ENCODE measurements at places on chromosomes 11 and 22.
A peak's percentile ranks its signal among the peaks of the same experiment; 100 is the strongest.

- DNase-seq: no peak
Measured at GRCh38 chr11:32396991-32397390, 38.3 kb downstream of the WT1 start.

DNA sequence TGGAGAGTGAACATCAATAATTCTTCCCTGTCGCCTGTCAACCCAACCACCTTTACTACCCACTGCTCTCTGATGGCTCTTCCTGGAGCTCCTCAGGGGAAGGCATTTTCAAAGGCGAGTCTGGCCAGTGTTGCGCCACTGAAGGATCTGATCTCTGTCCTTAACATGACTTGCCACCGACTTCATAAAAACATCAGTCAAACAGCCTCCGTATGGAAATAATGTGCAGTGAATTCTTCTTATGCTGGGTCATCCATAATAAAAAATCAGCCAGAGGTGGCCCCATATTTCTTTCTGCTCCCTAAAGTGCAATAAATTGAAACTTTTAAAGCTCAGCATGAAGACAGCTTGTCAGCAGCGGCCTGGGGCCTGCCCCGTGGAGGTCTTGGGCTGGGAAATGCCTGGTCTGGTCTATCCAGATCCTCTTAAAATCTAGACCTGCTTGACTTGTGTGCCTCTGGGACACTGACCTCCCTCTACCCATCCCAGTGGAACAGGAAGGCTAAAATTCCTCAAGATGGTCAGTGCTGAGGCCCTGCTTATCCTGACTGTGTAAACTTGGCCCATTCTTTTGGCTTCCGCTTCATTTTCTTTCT, 199.5 kb downstream of the MYO18B start:
- DNase-seq: no peak

- DNase-seq: no peak
Measured at GRCh38 chr22:36702842-36703215, 723 bp downstream of the CACNG2 start.

- DNase-seq: no peak
Measured at GRCh38 chr11:79232346-79232745, 208.5 kb downstream of the TENM4 start.

DNA sequence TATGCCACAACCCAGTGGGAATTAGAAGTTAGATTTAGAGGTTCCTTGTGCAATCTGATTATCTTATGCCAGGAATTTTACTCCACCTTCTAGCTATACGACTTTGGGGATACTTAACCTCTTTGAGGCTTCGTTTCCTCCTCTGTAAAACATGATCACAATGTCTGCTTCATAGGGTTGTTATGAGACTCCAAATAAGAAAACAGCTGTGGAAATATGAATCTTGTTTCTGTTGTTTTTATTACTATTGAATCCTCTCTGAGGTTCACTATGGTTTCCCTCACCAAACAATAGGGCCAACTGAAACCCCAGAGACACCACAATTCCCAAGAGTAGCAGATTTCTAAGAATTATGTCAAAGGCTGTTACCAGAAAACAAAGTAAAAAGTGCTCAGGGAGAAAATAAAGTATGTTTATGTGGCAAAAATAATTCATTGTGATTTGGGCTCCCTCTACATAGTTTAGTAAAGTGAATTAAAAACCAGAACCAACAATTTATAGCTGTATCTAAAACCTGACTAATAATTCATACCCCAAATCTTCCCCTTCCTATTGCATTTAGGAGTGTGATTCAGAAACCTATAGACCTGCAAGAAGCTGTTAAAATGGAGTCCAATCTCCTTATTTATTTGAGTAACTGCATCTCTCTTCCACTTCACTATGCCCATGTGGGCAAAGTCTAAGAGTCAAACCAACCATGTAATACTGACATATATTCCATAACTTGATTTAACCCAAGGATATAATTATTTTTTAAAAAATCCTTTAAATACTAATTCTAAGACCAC, 38.4 kb downstream of the AMBRA1 start:
- DNase-seq: no peak

GRCh38 chr22:29469755-29470154, 10.3 kb upstream of the NEFH start:
- DNase-seq: no peak

GRCh38 chr22:43044290-43044712, 29.4 kb upstream of the PACSIN2 start:
- no peak for DNase-seq

DNA sequence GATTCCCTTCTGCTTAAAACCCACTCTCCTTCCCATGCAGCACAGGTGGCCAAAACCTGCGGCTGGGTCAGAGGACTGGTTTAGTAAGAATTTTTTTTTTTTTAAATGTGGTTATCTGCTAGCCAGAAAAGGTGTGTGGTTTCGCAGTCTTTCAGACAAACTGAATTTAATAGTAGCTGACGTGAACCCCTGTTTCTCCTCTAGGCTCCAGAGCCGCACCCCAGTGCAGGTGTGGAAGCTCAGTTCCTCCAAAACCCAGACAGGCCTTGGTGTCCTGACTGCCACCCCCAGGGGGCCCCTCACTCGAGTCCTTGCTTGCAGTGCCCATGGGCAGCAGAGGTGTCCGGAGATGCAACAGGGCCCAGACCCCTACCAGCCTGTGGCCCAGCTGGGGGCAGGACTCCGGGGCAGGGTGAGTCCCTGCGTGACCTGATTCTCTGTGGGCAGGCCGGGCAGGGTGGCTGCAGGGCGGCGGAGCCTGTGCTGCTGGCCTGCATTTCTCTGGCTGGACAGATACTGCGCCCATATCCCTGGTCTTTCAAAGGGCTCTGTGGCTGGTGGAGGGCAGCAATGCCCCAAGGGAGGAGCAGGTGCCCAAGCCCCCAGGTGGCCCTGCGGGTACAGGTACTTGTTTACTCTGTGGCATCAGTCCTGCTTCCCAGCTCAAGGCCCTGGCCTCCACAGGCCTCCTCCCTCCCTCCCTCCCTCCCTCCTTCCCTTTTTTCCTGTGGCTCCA, 15.2 kb downstream of the KCNQ1 start:
- no peak for DNase-seq

DNA sequence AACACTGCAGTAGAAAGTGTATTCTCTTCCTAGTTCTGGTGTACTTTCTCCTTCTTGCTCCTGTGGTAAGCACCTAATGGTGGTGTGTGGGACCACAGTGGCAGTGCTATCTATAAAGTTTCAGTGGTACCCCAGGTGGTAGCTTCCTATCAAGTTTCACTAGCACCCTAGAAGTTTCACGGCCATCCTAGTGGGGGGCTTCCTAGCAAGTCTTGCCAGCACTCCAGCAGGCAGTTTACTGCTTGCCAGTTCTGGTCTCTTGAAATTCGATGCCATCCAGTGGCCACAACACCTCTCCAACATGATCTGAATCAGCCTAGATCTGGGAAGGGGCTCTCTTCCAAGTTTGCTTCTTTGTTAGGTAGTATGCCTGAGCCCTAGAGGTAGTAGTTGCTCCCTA, 229.6 kb downstream of the SWAP70 start:
- no peak for DNase-seq

DNA sequence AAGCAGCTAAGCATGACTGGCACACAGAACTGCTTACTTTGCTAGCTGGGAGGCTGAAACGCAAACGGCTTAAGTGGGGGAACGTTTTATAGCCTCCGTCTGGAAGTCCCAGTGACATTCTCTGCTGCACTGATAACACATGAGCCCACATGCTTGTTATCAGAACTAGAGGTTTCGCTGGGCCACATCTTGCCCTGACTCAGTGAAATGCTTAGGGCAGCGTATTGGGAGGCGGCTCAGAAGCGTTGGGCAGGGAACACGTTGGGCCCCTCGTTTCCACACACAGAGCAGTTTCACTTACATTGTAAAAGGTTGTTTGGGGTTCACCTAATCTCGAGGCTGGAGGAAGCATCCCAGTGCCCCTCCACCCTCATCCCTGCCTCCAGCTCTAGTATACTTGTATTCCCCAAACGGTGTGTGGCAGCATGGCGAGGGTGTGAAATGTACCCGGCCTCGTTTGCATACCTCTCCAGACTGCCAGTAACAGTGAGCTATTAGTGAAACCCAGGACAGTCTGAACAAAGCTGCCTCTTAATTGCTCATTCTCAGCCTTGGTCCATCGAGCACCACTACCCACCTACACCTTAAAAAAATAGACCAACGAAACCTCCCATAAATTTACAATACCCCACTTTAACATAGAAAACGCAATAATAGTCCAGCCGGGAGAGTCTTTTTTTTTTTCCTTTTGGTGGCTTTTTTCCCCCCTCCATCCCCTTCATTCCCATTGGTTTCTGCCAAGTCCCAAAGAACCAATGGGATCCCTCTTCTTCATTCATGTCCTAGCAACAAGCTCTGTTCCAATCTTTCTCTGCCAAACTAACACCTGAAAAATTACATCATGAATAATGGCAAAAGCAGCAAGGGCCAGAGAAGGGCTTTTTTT, 218.8 kb upstream of the SORL1-AS1 start:
- DNase-seq: peak; percentile 91
